Activated T-helper 1 cell treated with anti-CD3 and anti-CD28 coated beads, Interleukin-2, amount 50 U/mL, for 16 hours (primary cell): ENCODE measurements at places on chromosomes 7 and 10.

DNA sequence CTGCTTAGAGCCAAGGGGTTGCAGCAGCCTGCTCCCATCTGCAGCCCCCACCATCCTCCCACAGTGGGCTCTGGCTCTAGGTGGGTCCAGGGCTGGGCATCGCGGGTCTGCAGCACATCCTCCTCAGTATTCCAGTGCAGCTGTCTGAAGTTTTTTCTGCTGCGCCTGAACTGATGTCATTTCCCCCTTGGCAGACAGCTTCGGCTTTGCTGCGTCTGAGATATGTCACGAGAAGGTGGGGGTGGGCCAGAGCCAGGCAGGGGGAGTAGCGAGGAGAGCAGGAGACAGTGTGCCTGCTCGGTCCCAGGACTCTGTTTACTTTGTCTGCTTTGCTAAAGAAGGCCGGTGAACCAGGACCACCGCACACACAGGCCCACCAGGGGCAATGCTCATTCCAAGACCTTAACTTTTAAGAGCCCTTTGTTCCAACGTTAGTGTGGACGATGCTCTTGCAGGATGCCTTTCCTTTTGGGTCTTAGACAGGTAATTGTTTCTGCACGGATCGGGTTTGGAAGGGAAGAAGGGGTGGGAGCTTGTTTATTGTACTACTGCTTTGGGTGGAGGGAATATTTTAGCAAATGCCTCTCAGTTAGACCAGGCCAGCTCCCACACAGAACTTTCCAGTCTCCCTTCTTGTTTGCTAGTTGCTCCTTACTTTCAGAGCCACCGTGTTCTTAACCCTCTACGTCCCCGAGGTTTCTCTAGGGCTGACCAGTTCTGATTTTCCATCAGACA lies 32.4 kb downstream of the WBP1L start:
- DNase-seq, result no peak

DNA sequence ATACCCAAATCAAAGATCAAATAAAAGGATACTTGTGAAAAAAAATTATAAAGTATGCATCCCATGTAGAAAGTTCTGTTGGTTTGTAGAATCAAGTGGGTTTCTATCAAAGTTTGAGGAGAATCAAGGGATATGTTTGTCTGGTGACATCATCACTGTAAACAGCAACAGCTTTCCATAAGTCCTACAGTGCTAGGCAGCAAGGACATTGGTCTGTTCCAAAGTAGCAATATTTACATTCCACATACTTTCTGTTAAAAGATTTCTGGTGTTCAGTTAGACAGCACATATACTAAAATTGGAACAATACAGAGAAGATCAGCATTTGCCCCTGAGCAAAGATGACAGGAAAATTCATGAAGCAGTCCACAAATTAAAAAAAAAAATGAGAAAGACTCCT lies 683.9 kb downstream of the XPNPEP1 start:
- DNase-seq, result no peak

- DNase-seq, result no peak
Measured at GRCh38 chr7:38393874-38394273, 120.4 kb upstream of the TARP start.

GRCh38 chr10:119368581-119368980 lies 161.2 kb downstream of the GRK5 start:
- DNase-seq, result no peak

GRCh38 chr7:26078437-26079336 lies 73.3 kb upstream of the NFE2L3 start:
- DNase-seq, result peak; percentile 68

- DNase-seq, result no peak
Measured at GRCh38 chr7:43467846-43468245, 115.1 kb upstream of the STK17A start.

DNA sequence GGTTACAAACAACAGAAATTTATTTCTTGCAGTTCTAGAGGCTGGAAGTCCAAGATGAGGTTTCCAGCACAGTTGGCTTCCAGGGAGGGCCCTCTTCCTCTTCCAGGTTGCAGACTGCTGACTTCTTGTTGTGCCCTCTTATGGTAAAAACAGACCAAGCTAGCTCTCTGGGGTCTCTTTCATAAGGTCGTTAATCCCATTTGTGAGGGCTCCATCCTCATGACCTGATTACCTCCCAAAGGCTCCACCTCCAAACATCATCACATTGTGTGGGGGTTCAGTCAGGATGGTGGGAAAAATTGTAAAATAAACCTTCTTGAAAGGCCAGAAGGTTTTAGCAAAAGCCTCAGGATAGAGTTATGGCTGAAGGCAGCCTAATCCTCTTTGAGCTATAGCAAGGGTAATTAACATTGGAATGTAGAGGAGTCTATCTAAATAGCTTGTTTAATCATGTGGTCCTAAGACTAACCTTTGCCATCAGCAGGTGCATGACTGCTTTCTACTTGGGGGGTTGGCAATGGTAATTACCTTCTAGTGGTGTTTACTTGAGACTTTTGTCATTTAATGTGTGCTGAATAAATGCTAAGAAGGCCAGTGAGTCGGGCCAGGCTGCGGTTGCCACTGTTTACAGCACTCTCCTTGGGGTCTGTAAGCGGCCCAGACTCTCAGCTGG lies 80.8 kb downstream of the PPP1R17 start:
- no peak for DNase-seq

- no peak for DNase-seq
Measured at GRCh38 chr7:27163288-27164044, 1.9 kb downstream of the HOXA9 start.

GRCh38 chr10:11057994-11058393 lies 40.3 kb downstream of the CELF2 start:
- DNase-seq, result no peak

- DNase-seq, result peak; percentile 15
Measured at GRCh38 chr7:137656227-137656849, 190.4 kb downstream of the DGKI start.

- no peak for DNase-seq
Measured at GRCh38 chr10:121608469-121609190, 10.4 kb upstream of the FGFR2 start.

GRCh38 chr10:48946891-48947500 lies 7.4 kb upstream of the LRRC18 start:
- no peak for DNase-seq

DNA sequence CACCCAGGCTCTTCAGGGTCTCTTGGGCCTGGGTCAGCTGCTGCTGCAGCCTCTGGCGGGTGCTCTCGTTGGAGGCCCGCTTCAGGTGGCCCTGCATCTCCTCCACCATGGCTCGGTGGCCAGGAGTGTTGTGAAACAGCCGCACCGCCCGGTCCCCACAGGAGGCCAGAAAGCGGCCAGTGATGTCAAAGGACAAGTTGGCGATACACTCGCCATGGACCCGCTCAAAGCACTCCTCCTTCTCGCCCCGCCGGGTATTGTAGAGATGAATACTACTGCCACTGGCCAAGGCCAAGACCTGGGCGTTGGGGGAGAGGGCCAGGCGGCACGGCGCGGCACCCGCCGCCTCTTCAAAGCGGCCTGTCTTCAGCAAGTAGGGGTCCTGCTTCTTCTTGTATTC lies 7.9 kb downstream of the TBL2 start:
- no peak for DNase-seq

- DNase-seq, result no peak
Measured at GRCh38 chr10:23262928-23263327, 70.8 kb downstream of the PTF1A start.

DNA sequence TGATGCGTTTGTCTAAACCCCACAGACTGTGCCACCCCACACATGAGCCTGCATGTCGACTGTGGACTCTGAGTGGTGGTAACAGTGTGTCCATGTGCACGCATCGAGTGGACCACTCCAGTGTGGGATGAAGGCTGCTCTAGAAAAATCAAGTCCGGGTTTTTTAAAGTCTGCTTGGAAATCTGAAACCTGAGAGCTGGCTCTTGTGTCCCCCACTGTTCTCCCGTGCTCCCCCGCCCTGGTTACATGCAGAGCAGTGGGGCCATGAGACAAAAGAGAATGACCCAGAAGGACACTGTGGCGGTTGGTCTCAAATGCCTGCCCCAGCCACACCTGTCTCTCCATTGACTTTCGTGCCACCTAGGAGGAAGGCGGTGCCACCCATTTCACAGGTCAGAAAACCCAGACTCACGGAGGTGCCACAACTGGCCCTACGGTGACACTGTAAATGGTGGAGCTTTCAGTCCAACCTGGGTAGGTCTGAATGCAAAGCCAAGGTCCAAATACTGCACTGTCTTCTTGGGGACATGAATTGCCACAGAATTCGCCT lies 27.3 kb upstream of the PWWP2B start:
- DNase-seq, result no peak

GRCh38 chr10:46992803-46993561 lies 81.8 kb downstream of the PTPN20 start:
- no peak for DNase-seq

- no peak for DNase-seq
Measured at GRCh38 chr7:77967429-77967828, 168.9 kb downstream of the PHTF2 start.

GRCh38 chr7:148507787-148508186 lies 82.8 kb upstream of the C7orf33 start:
- DNase-seq, result no peak

DNA sequence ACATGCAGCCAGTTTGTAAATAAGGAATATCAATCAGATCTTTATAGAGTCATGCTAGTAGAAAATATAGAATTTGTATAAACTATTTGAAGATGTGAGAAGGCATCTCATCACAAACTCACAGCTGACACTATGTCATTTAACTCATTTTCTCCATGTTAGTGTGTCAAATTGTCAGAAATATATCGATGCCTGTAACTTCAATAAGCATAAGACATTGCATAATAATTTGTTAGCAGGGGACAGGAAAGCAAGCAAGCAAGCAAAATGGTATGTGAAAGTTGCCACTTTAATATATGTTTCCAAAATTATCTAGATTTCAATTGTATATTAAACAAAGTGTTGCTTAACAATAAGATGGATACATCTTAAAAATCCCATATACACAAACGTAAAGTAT lies 571.0 kb downstream of the ARL4A start:
- no peak for DNase-seq

GRCh38 chr7:31991846-31992245 lies 78.4 kb downstream of the PDE1C start:
- no peak for DNase-seq

DNA sequence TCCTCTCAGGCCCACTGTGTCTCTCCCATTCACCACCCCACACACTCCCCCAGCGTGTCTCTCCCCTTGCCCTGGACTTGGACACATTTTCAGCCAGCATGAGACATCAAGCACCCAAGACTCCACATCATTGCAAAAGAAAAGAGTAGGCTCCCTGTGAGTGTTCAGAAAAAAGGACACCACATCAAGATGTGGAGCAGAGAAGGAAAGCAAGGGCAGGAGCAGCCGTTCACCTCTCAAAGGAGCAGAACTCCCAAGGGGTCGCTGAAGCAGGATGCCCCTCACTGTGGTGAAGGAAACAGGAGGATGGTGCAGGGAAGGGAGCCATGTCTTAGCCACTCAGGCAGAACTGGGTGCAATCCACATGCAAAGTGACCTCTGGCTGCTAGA lies 89.9 kb upstream of the MACROH2A2 start:
- no peak for DNase-seq

- DNase-seq, result no peak
Measured at GRCh38 chr7:101186194-101186593, 6.1 kb upstream of the NAT16 start.
